ENCODE measurements at places on chromosomes 1 and 21.

- DNase-seq: no peak
Observed at GRCh38 chr21:42373196-42373907, 7.0 kb upstream of the TFF1 start.

GRCh38 chr21:29501451-29501850 lies 202.7 kb downstream of the BACH1 start:
- no peak for DNase-seq

- DNase-seq: no peak
Observed at GRCh38 chr21:45264912-45265515, 22.7 kb downstream of the POFUT2 start.

DNA sequence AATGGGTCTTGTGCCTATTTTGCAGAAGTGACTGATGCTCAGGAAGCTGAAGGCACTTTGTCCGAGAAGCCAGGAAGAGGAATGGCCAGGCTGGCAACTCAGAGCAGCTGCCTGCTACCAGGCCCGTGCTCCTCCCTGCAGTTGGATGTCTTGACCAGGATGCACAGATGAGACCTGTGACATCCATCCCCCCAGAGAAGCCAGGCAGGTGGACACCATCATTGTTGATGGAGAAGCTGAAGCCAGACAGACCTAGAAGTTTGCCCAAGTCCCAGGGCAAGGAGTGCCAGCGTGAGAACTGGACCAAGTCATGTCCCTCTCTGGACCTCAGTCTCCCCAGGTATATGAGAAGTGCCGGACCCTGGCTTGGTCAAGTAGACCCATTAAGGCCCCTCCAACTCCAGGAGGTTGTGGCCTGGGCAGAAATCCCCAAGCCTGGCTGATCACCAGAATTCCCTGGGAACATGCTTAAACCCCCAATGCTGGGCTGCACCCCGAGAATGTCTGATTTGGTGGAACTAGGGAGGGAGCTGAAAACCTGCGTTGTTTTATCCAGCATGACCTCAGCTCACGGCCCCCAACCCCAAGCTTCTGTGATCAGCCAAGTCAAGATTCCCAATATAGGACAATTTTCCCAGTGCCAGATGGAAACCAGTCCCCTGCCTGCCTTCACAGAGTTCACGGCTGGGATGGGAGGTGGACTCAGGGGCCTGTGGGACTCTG lies 82.4 kb downstream of the CAMK2N1 start:
- no peak for DNase-seq

DNA sequence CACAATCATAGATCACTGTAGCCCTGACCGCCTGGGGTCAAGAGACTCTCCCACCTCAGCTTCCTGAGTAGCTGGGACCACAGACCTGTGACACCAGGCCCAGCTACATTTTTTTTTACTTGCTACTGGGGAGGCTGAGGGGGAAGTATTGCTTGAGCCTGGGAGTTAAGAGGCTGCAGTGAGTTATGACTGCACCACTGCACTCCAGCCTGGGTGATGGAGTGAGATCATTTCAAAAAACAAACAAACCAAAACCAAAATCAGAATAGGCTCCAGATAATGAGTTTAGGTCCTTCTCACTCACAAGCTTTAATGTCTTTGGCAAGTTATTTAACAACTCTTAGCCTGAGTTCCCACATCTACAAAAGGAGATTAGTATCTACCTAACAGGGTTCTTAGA lies 22.8 kb downstream of the WDR26 start:
- no peak for DNase-seq

DNA sequence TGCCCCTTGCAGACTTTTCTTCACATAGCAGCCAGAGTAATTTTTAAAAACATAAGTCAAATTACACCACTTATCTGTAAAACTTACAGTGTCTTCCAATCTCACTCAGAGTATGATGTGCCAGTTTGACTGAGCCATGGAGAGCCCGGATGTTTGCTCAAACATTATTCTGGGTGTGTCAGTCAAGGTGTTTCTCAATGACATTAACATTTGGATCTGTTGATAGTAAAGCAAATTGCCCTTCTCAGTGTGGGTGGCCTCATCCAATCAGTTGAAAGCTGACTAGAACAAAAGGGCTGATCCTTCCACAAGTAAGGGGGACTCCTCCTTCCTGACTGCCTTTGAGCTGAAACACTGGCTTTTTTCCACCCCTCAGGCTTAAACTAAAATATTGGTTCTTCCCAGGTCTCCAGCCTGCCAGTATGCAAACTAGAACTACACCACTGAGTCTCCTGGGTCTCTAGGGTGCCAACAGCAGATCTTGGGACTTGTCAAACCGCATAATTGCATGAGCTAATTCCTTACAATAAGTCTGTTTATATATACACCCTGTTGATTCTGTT lies 157.9 kb upstream of the CTTNBP2NL start:
- no peak for DNase-seq

Measured in naive B cell (primary cell).